ENCODE measurements at places on chromosomes 4 and X.

DNA sequence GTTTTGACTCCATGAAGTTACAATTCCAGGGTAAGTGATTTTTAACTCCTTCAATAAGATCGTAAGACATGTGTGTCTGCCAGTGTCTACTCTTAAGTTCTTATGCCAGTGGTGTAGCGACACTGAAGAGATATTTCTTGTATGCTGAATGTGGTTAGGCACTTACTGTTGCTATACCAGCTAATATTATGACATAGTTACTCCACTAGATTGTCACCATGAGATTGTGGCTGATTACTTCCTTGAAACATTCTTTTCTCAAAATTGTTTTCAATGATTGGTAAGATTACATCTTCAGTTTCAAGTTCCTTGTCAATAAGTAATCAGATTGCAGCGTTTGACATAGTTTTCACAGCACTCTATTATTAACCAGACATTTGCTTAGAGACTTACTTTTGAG is 60.6 kb upstream of the PAGE5 start:
- DNase-seq, result no peak

- DNase-seq, result no peak
Observed at GRCh38 chrX:133337250-133337649, 78.0 kb downstream of the GPC4 start.

DNA sequence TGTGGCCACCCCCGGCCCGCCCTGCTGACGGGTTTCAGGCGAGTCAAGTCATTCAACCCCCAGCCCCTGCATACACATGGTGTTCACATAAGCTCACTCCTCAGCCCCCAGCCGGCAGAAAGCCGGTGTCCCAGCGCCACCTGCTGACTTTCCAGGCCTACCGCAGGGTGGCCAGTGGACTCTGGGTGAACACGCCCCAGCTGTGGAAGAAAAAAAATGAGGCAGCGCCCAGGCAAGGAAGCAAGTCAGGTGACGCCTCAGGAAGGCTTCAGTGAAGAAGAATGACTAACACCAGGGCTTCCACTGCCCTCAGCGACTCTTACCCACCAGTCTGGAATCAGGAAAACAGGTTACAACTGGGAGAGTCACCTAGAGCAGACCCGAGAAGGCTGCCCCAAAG is 15.8 kb downstream of the BCAP31 start:
- DNase-seq, result peak; percentile 29

DNA sequence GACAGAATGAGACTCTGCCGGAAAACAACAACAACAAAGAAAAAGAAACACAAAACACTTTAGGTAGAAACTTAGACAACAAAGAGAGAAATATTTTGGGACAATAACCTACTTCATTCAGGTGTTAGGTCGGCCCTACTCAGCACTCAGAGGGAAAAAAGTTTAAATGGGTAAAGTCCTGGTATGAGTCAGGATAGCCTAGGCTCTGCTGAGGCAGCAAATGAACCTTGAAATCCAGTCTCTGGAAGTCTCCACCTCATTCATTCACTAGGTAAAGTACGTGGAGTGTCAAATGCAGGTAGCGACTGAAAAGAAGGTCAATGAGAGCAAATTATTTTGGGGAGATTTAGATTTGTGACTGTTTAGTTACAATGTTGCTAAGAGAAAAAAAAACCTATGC is 127.4 kb downstream of the FHDC1 start:
- no peak for DNase-seq

DNA sequence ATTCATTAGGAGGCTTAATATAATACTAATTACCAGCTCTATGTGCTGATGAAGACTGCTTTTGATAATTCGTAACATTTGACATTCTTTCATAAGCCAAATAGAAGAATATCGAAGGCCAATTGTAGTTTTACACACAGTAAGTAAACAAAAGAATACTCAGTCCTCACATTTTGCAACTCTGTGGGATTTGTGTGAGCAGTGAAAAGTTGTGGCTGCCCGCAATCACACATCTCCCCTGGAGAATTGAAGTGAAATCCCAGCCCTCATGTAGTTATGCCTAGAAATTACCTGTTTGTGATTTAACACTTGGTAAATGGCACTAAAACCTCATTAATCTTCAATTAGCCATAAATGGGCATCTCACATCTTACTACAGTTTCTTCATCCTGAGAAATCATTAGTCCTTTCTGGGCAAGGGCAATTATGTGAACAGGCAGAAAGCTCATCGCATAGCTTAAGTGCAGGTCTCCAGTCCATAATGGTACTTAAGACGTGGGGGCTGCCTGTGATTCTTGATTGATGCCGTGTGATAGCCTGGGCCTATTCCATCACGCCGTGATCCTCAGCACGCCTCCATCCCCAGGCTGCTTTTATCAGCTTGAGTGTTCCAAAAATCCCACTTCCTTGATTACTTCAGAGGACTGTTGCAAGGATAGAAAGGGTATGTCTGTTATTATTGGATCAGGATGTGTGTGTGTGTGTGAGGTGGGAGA is 97.9 kb upstream of the METTL14 start:
- DNase-seq, result no peak

- DNase-seq, result no peak
Observed at GRCh38 chr4:183413234-183414200, 30.9 kb upstream of the CDKN2AIP start.

DNA sequence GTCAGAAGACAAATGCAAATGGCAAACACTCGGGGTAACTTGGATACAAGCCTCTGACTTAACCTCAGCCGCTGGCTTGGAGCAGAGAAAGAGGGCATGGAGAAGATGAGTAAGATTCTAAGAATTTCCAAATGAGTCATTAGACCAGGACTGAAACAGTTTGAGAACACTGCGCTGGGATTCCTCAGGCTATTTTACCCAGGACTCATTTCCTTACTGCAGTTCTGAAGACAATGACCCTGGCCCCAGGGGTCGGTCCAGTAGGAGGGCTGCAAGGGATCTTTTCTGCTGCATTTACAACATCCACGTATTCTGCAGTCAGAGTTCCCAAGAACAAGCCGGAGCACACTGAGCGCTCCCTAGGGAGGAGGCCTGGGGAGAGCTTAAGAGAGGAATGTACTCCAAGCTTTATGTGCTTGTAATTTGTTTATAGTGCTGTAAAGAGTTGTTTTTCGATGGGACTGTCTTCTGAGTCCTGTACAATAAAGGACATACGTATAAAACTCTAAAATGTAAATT is 27.3 kb upstream of the SORBS2 start:
- no peak for DNase-seq

- DNase-seq, result no peak
Observed at GRCh38 chrX:38871129-38872029, 70.1 kb downstream of the MID1IP1 start.

DNA sequence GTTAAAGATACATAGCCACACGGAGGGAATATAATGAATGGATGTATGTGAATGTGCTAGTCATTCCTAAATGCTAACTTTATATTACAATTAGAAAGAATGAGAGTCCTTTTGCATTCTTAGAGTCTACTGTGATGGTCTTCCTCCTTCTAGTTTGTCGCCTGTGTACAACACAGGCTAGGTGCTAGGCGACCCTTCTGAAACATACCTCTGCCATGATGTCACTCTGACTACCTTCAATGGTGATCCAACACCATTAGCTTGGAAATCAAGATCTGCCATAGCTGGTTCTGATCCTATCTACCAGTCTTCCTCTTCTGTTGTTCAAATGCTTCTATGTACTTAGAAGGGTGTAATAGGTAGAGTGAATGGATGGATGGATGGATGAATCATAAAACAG is 151.2 kb downstream of the MGST2 start:
- no peak for DNase-seq

DNA sequence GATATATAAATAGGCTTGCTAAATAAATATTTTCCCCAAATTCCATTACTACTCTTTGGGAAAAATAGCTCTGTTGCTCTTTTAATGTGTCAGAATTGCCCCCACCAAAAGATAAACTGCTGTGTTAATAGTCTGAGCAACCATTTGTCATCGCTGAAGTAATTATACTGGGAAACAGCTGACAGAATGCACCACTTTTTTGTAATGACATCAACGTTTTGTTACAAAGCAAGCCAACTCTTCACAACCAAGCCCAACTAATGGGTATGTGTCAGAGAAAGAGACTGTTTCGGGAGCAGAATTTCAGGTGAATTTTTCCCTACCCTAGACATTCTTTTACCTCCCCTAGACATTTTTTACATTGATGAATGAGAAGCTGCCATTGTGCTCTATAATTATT is 405.0 kb upstream of the MAGEB18 start:
- DNase-seq, result no peak

DNA sequence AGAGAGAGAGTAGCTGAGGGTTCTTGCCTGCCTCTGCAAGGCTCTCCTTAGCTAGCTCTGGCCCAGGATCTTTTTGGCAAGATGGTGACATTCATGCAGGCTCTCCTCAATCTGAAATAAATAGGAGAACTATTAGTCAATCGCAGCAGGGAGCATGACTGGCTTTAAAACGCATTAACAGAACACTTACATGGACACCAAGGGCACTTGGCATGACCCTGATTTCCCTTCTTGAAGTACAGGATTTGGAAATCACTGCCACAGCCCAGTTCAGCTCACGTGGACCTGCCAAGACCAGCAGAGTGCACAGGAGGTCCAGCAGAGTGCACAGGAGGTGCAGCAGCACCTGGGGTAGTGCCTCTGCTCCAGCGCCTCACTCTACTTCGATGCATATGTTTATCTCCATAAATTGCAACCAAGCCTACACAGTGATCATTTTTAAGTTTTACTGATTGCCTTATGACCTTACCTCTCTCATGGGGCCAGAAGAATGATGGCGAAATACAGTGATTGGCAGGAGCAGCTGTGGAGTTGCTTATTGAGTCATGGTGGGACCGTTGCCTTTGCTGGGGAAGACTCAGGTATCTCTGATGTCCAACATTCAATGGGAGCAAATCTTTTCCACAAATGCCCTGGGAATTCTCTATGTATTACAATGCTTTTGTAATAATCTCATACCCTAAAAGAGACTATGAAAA is 122.4 kb downstream of the SYNPO2 start:
- DNase-seq, result no peak

DNA sequence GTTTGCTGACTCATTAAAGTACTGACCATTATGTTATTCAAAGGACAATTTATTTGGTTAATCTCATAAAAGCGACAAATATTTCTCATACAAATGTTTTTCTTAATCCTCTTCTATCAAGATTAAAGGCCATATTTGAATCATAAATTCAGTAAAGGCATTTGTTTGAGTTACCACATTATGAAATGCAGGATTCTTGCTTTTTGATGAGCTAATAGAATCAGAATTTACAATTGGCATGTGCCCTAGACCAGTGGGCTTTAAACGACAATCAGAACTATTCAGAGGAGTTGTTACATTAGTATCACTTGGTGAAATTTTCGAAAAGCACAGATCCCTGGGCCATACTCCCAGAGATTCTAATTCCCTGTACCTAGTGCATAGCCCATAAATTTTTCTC is 55.3 kb downstream of the KLHL4 start:
- no peak for DNase-seq

GRCh38 chrX:46204721-46205422 is 340.3 kb downstream of the ZNF674 start:
- DNase-seq, result no peak

- DNase-seq, result no peak
Observed at GRCh38 chrX:24169211-24169610, 19.7 kb downstream of the ZFX start.

GRCh38 chr4:14309431-14309830 is 681.9 kb upstream of the BOD1L1 start:
- no peak for DNase-seq

DNA sequence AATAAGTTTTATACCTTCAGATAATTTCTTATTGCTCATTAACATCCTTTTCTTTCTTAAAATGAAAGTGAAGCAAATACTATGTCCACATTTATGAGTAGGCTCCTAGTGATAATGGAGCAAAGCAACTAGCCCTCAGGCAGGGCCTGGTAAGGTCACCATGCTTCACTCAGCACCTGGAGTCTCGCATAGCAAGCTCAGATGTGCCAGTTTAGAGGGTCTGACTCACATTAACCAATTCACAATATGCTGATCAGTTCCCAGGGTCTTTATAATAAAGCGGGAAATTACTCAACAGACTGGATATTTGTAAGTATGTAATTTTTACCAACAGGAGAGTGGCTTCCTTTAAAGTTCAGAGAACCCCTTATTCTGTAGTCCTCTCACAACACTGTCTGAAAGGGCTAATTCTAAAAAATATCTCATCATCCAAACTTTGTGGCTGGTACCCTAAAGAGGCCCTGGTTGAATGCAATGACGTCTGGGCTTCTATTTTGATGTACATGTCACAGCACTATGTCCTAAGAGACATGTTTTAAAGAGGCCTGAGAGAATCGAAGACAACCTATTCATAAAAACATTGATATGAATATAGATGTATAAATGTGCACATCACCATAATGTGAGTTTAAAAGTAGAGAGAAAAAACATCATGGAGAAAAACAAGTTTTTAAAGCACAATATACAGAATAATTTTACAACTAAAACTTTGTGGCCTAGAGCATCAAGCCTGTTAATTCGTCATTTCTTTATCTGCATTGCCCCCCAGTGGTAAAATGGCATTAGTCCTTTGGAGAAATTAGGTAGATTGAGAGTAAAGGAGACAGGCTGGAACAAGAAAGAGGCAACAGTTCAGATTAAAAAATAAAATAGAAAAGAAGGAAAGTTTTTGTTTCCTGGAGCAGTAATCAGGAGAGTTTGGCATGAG is 44.3 kb downstream of the IL21 start:
- DNase-seq, result peak; percentile 33

DNA sequence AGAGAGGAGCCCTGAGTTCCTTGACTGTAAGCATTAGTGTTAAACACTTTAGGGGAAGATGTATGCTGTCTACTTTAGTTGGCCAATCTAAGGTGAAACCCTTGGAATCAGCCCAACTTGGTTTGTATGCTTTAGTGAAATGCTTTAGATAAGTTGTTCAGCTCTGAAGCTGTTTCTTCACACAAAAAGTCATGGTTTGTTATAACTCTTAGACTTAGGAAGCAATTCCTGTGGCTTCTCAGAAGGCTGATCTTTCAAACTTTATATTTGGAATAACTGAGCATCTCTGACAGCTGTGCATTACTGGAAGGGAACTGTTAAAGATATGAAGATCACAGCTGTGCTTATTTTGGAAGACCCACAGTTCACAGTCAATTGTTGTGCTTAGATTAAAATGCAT is 714.1 kb downstream of the FAT4 start:
- DNase-seq, result no peak

DNA sequence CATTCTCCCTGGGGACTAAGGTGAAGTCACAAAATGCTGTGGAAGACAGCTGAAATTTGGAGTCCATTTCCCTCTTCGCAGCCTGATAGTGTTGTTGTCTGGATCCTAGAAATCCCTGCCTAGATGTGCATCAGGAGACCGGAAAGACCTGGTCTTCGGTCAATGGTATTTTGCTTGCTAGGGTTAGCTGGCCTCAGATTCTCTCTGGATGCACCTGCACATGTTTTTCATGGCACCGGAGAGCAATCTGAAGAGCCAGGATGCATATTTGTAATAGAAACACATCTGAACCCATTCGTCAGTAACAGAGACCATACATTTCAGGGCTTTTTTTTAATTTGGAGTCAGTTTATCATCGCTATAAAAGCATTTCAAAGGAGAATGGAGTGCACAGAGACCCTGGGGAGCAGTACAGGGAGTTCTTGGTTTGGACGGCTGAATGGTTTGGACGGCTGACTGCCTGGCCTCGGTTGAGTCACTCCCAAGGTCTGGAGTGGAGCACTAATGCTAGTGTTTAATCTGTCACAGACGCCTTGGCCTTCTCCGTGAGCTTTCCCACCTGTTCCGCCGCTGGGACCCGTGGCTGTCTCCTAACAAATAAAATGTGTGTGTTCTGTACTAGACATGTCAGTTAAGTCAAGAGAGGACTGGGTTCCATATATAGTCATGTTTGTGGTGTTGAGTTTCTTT is 7.5 kb upstream of the PDLIM3 start:
- DNase-seq, result no peak
